Germinal center (tissue), 1 donor: ENCODE measurements at places on chromosomes 3 and 15.
A peak's percentile ranks its signal among the peaks of the same experiment; 100 is the strongest.

DNA sequence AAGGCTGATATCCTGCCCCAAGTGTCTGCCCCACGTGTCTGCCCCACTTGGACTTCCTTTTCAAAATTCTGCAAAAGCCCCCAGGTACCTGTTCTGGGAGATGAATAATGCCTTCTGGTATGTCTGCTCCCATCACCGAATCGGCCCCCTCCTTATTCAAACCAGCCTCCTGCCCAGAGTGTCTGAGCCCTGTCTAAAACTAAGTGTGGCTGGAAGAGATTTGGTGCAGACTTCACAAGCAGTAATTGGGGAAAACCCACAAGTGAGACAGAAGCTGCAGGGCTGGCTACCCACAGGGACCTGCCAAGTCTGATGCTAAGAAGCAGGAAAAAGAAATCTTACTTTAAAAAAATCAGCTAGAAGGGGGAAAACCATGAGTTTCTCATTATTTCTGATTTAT is 85.1 kb downstream of the DUT start:
- DNase-seq, result no peak

DNA sequence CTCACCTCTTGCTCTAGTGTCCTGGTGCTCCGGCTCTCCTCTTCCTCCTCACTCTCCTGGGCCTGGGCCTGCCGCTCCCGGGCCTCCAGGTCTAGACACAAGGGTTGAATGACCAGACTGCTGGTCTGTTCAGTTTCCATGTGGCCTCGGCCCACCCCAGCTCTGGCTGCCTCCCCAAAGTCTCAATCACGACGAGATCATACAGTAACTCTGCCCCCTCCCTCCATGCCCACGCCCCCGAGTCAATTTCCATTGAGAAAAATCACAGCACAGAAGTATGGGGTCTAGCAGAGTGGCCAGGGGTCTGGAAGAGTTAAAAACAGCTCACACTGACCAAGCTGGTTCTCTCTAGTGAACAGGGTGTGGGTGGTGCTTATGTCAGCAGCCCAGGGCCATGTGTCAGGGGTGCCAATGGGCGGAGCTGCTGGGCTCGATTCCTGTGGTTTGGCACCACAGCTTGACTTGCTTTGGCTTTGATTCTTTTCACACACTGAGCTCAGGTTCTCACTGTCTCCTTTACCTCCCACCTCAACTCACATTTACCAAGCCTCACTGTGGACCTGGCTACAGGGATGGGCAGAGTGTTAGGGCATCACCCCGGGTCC is 6.9 kb downstream of the C15orf62 start:
- no peak for DNase-seq

- DNase-seq, result peak; percentile 38
These were observed 777 bp downstream of the LOXL1 start for GRCh38 chr15:73927003-73927475.

DNA sequence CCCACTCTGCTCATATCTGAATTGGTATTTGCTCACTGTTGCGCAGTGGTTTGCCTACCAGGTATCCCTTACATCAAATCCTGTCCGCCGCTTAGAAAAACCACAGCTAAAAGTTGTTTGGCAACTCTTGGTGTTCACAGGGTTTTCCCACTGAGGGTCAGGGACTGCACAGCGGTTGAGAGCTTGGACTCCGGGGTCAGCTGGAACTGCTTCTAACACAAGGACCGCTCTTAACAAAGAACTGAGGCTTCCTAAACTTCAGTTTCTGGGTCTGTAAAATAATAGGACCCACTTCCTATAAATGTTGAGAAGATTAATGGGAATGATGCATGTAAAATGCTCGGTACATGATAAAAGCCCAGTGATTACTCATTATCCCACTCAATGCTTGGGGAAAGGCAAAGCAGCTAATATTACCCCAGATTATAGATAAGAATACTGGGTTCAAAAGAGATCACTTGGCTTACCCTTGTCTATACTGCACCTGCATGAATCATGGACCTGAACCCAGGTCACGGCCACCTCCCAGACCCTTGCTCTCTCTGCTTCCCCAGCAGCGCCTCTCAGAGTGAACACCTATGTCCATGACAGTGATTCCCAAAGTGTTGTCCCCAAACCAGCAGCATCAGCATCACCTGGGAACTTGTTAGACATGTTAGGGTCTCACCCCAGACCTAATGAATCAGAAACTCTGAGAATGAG is 36.1 kb downstream of the LIPC start:
- no peak for DNase-seq

DNA sequence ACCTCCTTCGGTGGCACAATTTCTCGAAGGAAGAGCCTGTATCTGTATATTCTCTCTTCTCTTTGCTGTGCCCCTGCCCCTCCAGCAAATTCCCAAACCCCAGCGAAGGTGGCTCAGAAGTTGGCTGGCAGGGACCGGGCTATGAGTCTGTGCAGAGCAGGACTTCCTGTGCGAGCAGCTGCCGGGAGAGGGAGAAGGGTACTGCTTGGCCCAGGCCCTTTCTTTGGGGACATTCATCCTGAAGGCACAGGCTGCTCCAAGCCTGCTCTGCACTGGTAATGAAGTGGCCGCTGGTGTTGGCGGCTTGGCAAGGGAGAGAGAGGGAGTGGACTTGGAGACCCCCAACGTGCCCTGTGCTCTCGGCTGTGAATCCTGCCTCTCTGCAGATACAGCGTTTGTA is 1.5 kb downstream of the SLC6A11 start:
- no peak for DNase-seq

DNA sequence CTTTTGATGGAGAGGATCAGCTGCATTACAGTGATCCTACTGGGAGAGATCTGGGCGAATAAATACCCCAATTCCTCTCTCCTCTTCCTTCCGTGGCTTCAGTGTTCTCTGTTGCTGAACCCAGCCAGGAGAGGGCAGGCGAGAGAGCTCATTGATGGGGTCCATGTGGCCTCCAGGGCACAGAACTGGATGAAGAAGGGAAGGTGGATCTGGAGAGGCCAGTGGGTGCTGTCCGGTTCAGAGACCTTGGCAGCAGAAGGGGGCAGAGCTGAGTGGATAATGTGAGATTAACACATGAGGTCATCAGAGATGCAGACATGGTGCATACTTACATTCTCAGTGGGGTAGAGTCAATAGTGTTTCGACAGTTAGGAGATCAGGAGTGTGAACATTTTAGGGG is 193.6 kb downstream of the CLSTN2 start:
- peak; percentile 22 for DNase-seq

GRCh38 chr3:125186261-125186787 is 26.2 kb downstream of the SLC12A8 start:
- DNase-seq, result no peak

- no peak for DNase-seq
These were observed 31.3 kb upstream of the IQSEC1 start for GRCh38 chr3:13104511-13104910.

GRCh38 chr3:19074257-19074900 is 73.9 kb upstream of the KCNH8 start:
- no peak for DNase-seq

GRCh38 chr3:12472796-12473195 is 11.5 kb upstream of the TSEN2 start:
- no peak for DNase-seq

DNA sequence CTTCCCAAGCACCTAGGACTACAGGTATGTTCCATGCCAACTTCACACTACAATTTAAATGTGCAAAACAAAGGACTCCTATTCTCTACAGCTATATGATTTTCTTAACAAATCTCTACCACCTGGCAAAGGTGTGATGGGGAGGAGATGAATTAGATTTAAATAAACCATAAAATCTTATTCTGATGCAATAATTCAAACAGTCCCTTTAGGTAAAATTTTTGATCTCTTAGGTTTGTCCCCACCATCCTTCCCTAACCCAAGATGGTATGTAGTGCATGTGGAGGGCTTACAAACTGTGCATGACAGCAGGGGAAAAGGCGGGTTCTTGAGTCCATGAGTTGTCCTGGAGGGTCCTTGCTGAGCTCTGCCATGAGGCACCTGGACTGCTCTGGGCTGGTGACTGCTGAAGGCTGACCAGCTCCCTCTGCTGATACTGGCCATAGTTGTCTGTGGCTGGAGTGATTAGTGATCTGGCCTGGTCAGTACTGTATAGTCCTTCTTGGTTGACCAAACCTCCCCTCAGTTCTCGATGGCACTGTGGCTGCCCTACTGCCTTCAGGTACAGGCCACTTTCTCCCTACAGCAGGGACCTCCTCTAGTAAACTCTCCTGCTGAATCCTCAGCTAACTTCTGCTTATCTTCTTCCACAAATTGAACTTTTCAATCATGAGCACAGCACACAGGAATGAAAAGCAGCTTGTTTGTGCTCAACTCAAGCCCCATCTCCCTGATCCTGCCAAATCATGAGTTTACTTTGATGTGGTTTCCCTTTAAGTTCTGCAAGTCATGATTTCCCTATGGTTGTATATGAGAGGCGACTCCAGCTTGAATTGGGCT is 30.1 kb downstream of the CFAP161 start:
- no peak for DNase-seq

DNA sequence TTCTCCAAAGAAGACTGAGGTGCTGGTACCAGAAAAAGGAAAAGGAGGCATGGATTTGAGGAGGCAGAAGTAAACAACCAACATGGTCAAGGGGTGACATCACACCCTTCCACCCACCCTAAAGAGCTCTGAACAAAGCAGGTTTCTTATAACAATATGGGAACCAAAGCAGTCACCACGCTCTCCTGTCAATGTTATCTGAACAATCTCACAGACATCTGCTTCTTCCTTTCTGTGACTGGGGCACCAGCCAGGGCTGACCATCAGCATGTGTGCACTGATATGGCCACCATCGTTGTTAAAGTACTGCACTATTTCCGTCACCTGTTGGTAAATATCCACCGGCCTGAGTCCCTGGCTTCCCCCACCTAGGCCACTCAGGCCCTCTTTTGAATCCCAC is 252.9 kb downstream of the SHQ1 start:
- DNase-seq, result no peak

DNA sequence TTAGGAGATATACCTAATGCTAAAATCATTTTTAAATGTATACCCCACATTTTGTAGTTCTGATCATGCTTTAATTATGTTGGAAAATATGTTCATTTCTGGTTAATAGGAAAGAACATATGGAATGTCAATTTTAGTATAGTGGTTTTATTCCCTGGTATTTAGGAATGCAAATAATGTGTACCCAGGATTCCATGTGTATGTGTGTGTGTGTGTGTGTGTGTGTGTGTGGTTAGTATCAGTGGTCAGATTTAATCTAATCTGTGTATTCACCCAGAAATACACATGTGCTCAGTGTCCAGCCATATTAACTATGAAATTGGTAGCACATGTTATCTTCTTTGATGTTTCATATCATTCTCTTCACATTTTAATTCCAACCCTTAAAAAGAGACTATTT is 233.5 kb upstream of the DCBLD2 start:
- DNase-seq, result no peak

GRCh38 chr3:143835312-143835711 is 13.0 kb downstream of the SLC9A9 start:
- DNase-seq, result no peak

GRCh38 chr3:188673646-188674186 is 498.1 kb upstream of the TPRG1 start:
- no peak for DNase-seq

DNA sequence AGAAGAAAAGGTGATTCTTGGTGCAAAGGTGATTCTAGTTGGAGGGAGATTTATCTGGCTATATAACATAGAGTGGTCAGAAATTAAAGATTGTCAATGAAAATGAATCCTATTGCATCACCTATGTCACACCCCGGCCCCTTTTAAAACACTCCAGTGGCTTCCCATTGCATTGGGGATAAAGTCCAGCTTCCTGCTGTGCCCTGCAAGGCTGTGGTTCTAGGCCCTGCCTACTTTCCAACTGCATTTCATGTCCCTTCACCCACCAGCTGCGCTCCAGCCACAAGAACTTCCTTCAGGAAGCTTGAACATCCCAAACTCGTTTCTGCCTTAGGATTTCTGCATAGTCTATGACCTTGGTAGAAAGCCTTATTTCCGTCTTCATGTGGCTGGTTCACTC is 118.7 kb upstream of the UMPS start:
- no peak for DNase-seq

GRCh38 chr15:74642348-74642733 is 26.7 kb downstream of the CLK3 start:
- no peak for DNase-seq

- no peak for DNase-seq
These were observed 42.2 kb downstream of the MUC4 start for GRCh38 chr3:195769551-195769950.

DNA sequence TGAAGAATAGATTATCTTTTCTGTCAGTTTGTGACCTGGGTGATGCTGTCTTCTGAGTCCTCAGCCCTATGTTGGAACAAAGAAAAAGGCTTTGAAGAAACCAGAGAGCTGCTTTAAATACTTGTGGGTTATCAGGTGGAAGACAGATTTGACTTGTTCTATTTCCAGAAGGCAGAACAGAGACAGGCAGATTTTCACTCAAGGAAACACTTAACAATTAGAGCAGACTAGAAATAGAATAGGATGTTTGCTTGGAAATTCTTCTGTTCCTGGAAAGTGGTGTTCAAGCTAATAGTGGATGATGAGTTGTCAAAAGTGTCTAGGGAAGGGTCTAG is 219.4 kb downstream of the UBE2E2 start:
- DNase-seq, result no peak

- DNase-seq, result peak; percentile 42
These were observed 528 bp downstream of the LPCAT4 start for GRCh38 chr15:34366271-34367065.

DNA sequence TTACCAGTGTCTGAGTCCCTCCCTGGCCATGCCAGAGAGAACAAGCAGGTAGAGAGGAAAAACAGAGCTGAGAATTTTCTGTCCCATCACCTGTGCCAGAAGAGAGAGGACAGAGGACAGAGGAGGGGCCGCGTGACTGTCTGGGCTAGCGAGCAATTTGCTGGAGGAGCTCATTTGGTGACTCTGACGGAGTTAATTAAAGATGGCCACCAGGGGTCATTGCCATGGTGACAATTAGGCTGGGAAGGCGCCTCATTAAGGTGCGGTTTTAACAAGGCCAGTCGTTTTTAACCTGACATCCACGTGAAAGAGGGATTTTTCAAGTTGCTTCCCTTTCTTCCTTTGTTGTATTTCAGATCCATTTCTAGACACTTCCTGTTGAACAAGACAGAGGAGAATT is 72.4 kb downstream of the RHCG start:
- DNase-seq, result no peak

- DNase-seq, result no peak
These were observed 96.5 kb upstream of the PRR23E start for GRCh38 chr3:127096256-127097071.

DNA sequence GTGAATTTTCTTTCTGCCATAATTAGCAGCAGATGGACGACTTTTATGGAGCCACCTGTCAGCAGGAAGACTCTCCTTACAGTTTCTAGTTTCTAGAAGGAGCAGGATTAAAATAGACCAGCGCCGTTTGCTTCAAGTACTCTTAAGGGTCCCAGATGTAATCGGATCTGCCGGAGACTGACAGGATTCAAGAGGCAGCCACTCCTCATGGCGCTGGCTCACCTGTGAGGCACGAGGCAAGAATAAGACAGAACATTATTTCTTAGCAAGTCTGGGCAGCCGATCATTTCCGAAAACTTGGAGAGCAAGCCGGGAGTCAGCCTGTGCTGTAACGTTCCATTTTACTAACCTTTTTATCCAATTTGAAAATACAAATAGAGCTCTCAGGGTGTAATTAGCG is 410.4 kb upstream of the RORA start:
- no peak for DNase-seq
